ENCODE measurements at places on chromosomes 12 and 14.

GRCh38 chr12:101204602-101205304 is 5.3 kb downstream of the SLC5A8 start:
- DNase-seq, result no peak

DNA sequence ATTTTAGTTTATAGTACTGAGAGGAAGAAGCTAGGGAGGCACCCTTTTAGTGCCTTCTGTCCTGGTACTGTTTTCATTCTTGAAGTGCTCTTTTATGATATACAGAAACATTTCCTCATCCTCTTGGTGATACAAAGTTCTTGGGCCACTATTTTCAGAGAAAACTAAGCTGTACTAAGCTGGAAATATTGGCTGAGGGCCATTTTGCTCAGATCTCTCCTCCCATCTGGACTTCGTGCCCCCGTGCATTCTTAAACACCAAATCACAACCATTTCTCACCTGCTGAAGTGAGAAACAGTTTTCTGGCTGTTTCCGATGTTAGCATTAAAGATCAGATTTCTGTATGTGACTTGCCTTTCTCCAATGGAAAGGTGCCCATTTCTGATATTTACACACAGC is 158.9 kb downstream of the FBXL14 start:
- DNase-seq, result no peak

- DNase-seq, result no peak
Observed at GRCh38 chr14:75399843-75400775, 27.7 kb upstream of the JDP2 start.

DNA sequence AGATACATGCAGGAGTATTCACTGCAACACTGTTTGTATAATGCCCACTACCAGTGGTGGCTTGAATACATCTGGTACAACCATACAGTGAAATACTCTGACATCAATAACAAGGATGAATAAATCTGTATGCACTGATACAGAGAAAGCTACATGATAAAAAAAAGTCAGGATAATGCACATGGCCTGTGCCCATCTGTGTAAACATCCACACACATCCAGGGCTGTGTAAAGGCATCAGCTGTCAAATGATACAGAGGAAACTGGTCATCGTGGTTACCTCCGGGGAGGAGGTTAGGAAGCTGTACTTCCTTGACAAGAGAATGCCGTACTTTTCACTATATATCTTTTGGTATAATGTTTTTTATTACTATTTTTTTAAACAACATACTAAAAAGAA is 176.6 kb downstream of the FOXN3 start:
- DNase-seq, result no peak

DNA sequence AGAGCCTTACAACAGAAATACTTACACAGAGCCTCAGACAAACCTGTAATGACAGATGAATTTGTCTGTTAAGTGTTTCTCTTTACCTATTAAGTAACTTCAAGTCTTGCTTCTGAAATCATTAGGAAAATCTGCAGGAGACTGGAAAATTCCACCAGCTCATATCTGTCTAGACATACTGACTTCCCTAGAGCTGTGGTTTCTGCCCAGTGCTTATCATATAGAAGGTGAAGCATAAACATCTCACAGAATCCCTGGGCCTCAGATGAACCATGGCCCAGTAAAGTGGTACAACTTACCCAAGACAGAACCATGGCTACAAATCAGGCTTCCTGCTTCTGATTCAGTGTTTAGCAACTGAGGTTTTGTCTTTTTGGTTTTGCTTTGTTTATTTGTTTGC is 91.6 kb downstream of the EGLN3 start:
- DNase-seq, result no peak

DNA sequence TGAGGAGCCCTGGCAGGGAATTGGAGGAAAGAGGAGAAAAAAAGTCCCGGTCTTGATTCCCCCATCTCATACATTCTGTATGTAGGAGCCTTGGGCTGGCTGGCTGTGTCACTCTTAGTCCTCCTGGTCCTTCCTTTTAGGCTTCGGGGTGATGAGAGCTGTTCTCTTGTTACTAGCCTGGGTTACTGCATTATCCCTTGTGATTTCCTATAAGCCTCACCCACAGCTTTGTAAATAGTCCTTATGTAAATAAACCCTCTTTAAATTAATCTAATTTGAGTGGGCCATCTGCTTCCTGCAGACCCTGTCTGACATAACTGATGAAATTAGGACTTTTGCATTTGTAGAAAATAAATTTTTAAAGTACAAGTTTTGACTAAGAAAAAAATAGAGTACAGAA is 19.2 kb downstream of the DNM1L start:
- no peak for DNase-seq

GRCh38 chr12:40248034-40248433 is 23.2 kb downstream of the LRRK2 start:
- DNase-seq, result no peak

GRCh38 chr12:75960086-75960910 is 71.3 kb downstream of the PHLDA1 start:
- no peak for DNase-seq
